Stimulated activated CD4-positive, alpha-beta T cell treated with anti-CD3 and anti-CD28 coated beads, TNF-alpha, amount 100 ng/mL, for 1 hour (primary cell): ENCODE measurements at places on chromosomes 4 and X.

- DNase-seq: no peak
Observed at GRCh38 chrX:67523002-67523681, 20.7 kb upstream of the AR start.

DNA sequence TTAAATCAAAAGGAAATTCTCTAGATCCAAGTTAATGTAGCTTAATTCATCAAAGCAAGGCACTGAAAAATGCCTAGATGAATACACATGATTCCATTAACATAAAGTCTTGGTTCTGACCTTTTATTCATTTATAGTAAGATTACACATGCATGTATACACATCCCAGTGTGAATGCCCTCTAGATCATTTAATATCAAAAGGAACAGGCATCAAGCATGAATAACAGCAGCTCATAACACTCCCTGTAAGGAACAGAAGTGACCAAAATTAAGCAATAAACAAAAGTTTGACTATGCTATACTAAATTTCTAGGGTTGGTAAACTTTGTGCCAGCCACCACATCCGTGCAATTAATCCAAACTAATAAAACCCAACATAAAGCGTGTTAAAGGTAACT, 511.5 kb downstream of the SPIN4 start:
- DNase-seq: no peak

DNA sequence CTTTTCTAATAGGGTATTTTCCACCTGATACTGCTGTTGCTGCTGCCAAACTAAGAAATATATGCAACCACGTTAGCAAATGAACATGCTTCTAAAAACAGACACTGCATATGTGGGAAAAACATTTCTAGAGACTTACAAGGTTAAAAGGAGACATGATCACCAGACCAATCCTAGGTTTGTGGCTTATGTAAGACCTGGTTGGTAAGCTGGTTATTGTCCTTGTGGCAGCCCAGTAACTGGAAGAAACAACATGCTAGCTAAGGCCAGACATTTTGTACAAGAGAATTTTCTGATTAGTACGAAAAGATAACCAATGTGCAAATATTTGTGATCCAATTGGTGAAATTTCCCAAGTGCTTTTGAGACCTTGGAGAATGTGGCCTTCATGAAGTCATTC, 112.0 kb downstream of the AFF2 start:
- no peak for DNase-seq

DNA sequence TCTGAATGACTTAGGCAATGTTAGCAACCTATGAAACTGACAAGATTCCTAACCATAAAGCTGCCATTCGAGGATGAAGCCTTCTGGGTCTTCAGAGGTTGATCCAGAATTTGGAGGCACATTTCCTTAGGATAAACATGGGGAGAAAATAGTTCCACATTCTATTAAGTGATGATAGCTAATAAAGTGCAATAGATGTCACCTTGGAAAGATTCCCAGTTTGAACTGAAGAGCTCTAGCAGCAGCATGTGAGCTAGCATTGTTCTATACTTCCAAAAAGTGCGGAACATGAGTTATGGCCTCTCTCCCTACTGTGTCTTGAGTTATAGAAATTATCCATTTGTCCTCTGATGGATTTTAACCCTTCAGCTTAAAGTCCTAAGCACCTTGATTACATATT, 991.4 kb upstream of the SLIT2 start:
- no peak for DNase-seq

DNA sequence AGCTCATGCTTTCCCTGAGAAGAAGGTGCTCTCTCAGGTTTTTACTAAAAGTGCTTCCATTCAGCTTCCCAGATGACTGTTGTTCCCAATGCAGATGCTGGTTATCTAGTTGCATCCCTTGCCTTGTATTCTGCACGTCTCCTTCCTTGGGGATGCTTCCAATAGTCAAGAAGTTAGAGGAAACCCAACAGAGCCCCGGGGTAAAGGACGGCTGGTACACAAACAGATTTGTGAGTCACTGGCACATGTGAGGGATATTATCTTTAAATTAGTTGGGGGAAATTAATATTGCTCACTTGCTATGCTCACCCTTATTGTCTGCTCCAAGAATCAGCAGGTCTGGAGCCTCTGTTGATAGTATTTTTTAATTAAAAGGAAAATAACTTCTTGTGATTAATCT, 465.2 kb upstream of the BOD1L1 start:
- DNase-seq: no peak

GRCh38 chrX:41670112-41670511, 18.7 kb upstream of the GPR34 start:
- DNase-seq: no peak

GRCh38 chrX:113790987-113791386, 792.9 kb upstream of the HTR2C start:
- DNase-seq: no peak

- DNase-seq: no peak
Observed at GRCh38 chr4:34245276-34245675, 1999.0 kb downstream of the ARAP2 start.

GRCh38 chrX:24443918-24444317, 21.2 kb upstream of the PDK3 start:
- DNase-seq: no peak

DNA sequence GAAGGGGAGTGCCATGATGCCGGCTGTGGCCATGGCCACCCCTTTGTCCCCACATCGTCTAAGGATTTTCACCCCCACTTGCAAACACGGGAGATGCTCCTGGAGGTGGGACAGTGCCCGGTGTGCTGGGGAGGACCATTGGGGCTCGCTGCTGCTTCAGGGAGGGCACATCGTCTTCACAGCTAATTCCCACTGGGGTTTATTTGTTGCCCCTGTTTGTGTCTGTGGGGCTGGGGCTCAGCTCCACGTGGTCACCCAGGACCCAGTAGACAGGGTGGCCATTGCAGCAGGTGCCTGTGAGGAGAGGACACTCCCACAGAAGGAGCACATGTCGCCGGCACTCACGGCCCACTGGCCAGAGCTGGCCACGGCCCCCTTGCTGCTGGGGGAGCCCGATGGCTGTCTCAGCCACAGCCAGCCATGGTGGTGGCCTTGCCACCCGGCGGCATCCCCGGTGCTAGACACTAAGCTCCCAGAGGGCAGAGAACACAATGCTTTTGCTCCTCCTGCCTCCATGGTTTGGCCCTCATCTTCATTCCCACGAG, 27.8 kb upstream of the GRPEL1 start:
- DNase-seq: no peak

DNA sequence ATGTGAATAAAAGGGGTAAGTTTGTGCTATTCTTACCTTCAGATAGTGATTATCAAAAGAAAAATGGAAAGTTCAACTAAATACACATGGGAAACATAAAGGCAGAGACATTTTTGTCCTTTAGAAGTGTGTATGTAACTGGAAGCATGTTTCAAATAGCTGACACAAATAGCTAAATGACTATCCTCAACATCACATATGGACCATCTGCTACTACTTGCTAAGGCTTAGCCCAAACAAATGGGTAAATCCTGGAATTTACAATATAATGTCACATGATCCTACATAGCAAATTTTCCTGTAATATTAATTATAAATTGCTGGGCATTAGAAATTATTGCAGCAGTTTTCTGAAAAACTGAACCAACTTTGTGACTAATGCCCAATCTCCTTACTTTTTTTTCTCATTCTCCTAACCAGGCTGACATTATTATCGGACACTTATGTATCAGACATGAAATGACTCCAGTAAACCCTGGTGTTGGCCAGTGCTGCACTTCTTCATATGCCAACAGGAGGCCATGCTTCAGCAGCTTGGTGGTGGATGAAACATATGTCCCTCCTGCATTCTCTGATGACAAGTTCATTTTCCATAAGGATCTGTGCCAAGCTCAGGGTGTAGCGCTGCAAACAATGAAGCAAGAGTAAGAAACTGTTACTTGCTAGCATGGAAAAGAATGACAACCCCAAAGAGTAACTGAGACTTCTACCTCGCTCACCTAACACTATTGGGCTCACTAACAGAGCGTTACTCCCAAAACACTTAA, 16.1 kb downstream of the AFP start:
- DNase-seq: no peak

GRCh38 chrX:18297251-18297650, 57.2 kb downstream of the SCML2 start:
- DNase-seq: no peak

GRCh38 chr4:141455651-141456050, 180.7 kb upstream of the IL15 start:
- DNase-seq: no peak

GRCh38 chr4:111930659-111931058, 214.6 kb upstream of the FAM241A start:
- DNase-seq: no peak

DNA sequence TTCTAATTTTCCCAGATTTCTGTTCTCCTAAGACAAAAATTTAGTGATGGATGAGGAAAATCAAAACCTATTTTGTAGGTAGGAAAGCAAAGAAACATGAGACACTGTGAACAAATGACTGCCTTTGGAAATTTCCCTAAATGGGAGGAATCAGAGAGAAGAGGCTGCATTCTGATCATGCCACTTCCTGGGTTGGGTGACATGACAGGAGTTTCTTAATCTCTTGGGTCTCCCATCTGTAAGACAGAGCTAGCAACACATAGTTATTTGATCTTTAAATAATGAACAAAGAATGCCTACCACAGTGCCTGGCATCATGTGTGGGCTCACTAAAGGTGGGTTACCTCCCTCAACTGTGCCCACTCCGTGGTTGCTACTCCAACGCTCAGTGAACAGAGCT, 57.1 kb downstream of the CCDC149 start:
- DNase-seq: no peak

GRCh38 chr4:172515266-172515879, 653.2 kb upstream of the GALNT7 start:
- no peak for DNase-seq

GRCh38 chrX:24343719-24344118, 16.7 kb upstream of the SUPT20HL1 start:
- no peak for DNase-seq

- no peak for DNase-seq
Observed at GRCh38 chr4:110484029-110484428, 8.1 kb downstream of the ENPEP start.

- no peak for DNase-seq
Observed at GRCh38 chr4:149017002-149017734, 575.0 kb upstream of the NR3C2 start.

DNA sequence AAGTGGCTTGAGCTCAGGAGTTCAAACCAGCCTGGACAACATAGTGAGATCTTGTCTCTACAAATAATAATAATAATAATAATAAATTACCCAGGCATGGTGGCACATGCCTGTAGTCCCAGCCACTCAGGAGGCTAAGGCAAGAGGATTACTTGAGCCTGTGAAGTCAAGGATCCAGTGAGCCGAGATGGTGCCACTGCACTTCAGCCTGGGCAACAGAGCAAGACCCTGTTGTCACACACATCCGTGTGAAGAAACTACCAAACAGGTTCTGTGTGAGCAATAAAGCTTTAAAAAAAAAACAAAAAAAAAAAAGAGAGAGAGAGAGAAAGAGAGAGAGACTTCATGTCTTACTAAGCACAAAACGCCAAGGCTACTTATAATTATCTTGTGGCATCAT, 42.5 kb downstream of the ANOS1 start:
- no peak for DNase-seq

GRCh38 chrX:68658530-68658929, 11.1 kb downstream of the STARD8 start:
- DNase-seq: no peak

DNA sequence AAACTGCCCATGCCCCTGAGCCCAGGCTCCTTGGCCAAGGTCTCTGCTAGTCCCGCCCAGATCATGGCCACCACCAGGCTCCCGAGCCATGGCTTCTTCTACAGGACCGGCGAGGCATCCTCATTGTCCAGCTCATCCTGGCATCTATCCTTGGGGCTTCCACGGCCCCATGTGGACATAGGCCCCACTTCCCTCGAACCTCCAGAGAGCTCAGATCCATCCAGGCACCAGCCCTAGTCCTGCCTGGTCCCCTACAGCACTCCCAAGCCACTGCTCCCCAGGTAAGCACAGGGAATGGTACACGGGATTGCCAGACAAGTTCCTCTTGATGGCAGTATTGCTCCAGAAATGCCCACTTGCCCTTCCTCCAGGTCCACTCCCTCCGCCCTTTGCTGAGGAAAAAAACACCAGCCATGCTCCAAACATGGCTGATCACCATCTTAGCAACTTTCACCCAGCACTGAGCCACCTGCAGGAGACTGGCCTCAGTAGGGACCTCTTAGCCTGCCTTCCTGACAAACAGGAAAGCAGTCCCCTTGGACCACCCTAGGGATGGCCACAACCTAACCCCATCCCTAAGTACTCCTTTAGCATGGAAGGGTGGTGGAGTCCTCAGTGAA, 272.1 kb upstream of the AGTR2 start:
- no peak for DNase-seq

DNA sequence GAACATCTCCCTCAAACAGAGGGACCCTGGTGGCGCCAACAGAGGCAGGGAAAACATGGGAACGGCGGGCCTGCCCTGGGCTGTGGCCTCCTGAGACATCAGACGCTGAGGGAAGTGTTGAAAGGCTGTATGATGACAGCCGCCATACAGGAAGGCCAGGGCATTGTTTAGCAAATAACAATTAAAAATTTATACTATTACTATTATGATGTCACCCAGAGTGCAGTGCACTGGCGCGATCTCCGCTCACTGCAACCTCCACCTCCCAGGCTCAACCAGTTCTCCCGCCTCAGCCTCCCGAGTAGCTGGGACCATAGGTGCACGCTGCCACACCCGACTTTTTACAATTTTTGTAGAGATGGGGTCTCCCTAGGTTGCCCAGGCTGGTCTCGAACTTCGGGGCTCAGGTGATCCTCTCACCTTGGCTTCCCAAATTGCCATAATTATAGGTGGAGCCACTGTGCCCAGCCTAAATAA, 54.6 kb downstream of the CPZ start:
- DNase-seq: no peak

DNA sequence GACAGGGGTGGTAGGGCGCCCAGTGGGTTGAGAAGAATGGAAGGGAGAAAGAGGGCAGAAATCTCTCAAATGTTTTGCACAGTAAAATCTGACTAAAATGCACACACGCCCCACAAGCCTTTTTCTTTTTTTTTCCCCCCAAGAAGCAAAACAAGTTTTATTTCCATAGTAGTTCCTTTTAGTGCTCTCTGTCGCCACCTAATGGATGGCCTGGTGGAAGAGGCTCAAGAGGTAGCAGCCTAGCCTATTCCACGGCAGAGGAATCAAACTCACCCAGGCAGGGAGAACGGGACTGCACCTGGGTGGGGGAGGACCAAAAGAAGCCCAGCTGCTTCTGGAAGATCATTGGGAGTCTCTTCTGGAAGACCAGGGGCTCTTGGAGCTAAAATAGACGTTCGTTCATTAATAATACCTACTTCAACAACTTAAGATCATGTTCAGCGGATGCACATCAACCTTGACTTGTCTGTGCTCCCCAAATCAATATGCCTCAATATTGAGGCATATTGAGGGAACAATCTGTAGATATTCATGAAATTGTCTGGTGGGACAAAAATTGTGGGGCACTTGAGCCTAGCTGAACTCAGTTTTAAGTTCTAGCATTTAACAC, 31.6 kb upstream of the IRAK1 start:
- DNase-seq: peak; percentile 40

GRCh38 chrX:119482481-119483480, 14.5 kb downstream of the SLC25A5 start:
- DNase-seq: no peak

GRCh38 chr4:14180166-14180565, 552.6 kb upstream of the BOD1L1 start:
- no peak for DNase-seq
